ENCODE measurements at places on chromosomes 2 and 18.

DNA sequence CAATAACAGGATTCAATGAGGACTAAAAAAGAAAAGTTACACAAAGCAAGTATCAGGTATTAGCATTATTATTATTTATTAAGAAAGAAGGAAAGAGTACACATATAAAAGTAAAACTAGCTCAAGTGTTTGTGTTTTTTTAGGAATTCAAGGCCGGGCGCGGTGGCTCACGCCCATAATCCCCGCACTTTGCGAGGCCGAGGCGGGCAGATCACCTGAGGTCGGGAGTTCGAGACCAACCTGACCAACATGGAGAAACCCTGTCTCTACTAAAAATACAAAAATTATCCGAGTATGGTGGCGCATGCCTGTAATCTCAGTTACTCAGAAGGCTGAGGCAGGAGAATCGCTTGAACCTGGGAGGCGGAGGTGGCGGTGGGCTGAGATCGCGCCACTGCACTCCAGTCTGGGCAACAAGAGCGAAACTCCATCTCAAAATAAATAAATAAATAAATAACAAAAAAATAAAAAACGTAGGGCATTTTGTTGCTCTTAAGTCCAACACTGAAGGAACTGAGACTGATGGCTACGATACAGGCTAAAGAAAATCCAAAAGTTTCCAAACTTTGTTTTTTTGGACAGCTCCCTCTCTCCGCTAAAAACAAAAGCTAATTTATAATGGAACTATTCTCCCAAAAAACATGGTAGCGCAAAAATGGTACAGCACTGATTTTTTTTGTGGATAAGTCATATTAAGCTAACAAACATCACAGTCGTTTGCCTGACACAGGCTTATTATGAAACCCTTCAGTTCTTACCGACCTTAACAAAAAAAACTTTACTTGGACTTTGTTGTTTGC, 1.7 kb downstream of the TRAPPC8 start:
- DNase-seq: no peak

DNA sequence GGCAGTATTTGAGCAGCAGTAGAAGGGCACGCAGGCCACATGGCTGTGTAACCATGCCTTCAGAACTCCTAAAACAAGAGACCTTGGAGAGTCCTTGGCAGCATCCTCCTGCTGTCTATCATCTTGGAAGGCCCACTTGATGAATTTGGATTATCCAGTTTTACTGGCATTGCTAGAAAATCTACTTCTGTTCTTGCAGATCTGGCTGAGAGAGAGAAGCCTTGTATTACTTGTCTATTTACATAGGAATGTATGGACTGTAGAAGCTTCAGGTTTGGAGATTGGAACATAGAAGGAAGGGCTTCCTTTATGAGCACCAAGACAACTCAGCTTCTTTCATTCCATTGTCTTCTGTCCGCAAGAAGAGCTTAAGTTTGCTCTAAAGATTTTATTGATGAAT, 16.1 kb upstream of the GPBAR1 start:
- no peak for DNase-seq

GRCh38 chr2:240322231-240322955, 113.1 kb upstream of the GPC1 start:
- DNase-seq: no peak

- no peak for DNase-seq
Observed at GRCh38 chr2:99543247-99543646, 53.4 kb upstream of the REV1 start.

- DNase-seq: no peak
Observed at GRCh38 chr2:160221391-160222276, 21.6 kb upstream of the ITGB6 start.

DNA sequence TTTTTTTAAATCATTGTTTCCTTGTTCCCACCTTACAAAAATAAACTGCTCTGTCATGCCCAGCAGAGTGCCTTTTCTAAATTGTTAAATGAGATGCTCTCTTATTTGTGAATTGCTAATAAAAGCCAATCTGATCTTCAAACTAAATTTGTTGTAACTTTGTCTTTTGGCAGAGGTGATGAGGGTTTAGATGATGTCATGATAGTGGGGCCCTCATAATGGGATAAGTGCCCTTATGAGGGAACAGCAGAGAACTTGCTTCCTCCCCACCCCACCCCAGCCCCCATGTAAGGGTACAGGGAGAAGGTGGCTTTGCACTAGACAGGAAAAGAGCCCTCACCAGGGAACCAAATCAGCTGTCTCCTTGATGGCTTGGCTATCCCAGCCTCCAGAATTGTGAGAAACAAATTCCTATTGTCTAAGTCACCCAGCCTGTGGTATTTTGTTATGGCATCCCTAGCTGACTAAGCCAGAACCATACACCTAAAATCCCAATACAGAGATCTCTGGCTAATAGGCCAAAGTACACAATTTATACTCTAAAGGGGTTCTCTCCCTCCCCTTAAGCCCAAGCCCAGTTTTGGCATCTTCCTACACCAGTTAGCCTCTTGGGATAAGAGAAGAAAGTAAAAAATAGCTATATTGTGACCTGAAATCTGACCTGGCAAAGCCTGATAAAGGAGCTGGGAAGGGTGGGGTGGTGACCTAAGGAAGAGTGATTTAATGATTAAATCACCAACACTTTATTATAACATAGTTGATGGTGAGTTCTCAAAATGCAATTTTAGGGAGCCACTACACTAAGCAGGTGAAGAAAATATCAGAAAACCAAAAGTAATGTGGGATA, 40.3 kb upstream of the HNRNPA3 start:
- DNase-seq: no peak

- DNase-seq: no peak
Observed at GRCh38 chr2:67393237-67393636, 3.9 kb upstream of the ETAA1 start.

DNA sequence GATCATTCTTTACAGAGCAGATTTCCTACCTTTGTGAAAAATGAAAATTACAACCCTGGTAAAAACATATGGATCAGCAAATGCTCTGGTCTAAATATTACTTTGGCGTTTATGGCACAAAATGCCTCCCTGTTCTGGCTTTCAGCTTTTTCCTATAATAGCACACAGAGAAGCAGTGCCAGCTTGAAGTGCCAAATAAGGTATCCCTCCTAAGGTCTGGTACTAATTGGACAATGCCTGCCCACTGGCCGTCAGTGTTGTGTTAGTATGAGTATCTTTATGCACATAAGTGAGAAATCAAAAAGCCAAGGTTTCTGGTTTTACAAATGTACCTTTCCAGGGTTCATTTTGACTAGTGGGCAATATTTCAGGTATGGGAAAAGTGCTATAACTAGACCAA, 1293.7 kb upstream of the FAM98A start:
- no peak for DNase-seq

- no peak for DNase-seq
Observed at GRCh38 chr2:29071032-29071975, 3.0 kb downstream of the PCARE start.

GRCh38 chr18:11322006-11322405, 172.6 kb upstream of the PIEZO2 start:
- no peak for DNase-seq

- DNase-seq: no peak
Observed at GRCh38 chr2:9410108-9410507, 13.2 kb downstream of the ITGB1BP1 start.

All from stimulated activated CD4-positive, alpha-beta T cell treated with anti-CD3 and anti-CD28 coated beads, TNF-alpha, amount 100 ng/mL, for 1 hour (primary cell).